Brain pericyte (primary cell): ENCODE measurements at places on chromosomes 7 and 10.

DNA sequence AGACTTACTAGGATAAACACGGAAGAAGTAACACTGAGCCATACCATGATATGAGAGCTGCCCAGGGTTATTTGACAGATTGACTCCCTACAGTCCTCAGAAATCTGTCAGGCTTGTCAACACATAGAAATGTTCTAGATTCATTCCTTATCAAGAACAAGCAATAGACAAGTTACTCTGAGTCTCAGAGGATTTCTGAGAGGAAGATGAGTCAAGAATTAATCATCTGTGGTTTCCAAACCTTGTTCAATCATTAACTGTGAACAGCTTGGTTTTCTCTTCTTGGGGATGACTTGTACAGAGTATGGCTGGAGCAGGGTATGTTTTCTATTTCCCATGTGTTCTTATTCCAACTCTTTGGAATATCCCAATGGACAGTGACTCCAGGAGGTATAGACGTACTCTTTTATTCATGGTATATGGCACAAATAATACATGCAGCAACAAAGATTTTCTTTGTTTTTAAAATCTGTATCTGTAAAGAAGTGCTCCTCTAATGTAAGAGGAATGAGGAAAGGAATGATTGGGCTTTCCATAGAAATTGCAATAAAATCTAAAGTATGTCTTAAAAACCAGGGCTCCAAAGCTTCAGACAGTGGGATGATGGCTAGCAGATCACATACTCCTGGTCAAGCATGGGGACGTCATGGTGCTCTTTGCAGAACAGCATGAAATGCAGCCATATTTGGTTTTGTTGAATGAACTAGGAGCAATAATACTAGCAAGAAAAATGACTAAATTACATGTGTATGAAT is 11.9 kb upstream of the SFR1 start:
- DNase-seq: no peak

DNA sequence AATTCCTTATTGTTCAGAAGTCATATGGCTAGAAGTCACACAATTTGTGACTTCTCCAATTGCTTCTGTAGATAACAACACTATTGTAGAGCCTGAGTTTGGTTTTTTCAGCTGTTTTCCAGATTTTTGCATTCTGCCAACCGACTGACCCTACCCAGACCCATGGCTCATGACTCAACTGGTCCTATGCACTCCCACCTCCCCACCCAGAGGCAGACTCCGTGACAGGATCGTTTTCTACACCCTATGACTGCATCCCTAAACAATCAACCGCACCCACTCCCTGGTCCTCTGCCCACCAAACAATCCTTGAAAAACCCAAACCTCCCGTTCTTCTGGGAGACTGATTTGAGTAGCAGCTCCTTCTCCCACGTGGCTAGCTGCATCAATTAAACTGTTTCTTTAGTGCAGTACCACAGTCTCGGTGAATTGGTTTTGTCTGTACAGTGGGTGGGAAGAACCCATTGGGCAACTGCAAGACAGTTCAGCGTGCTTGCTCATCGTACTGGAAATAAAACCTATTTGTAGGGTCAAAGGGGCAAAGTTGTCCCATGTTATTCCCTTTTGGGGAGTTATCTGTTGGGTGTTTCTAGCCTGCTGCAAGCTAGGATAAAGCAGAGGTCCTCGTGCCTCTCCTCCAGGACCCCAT is 150.3 kb upstream of the FAM20C start:
- no peak for DNase-seq

DNA sequence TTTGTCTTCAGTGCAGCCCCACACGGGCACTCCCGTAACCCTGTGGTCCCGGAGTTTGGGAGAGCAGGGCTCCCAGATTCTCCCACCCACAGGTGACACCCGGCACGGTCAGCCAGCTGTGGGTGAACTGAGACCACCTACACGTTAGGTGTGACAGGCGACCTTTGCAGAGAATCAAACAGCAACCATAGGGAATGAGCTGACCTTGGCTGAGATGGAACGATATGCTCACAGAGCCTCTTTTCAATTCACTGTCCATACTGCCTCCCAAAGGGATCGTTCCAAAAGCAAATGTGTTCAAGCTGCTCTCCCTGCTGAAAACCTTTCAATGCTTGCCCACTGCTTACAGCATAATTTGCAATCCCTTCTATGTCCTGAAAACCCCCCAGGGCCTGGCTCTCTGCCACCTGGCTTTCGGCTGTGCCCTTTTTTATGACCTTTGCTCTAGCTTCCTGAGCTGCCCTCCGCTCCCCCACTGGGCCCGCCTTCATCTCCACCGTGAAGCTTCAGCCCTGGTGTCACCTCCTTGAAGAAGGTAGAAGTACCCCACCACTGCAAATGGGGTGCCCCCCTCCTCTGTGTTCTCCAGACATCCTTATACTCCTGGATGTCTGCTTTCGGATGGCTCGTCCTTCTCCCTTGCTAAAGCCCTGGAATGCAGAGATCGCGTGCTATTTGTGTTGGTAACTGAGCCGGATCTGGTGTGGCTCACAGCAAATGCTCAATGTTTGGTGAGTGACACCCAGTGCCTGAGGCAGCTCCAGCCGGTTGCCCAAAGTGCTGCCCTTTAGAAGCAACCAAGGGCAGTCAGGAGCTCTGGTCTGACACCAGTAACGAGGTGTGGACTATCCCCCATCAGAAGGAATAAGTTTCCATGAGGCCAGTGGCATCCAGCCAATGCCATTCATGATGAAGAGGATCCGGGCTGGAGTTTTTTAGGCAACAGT is 90.4 kb downstream of the KIAA1549 start:
- no peak for DNase-seq

DNA sequence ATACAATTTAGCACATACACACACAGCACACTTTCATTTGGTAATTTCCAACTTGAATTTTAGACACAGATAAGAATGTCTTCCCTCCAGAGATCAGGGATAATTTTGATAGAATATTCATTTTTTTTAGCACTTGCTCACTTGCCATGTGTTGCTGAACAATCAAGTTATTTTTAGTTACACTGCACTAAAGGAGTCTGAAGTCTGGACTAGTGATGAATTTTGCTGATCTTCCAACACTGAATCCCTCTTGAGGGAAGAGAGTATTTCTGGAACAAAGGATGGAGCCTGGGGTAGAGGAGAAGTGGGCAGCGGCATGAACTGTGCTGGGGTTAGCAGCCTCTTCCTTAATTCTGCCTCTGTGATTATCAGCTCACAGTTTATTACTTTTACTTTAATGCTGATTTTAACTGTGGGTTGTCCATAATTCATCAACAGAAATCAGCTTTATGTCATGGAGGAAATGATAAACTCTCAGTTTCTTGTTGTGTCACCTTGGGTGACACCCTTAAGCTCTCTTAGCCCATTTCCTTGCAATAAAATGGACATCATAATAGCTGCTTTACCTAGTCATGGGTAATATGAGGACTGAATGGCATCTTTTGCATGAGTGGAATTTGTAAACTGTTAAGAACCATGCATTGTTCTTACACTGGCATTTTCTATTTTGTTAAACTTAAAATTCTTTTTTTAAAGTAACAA is 32.1 kb downstream of the SGPL1 start:
- DNase-seq: no peak

DNA sequence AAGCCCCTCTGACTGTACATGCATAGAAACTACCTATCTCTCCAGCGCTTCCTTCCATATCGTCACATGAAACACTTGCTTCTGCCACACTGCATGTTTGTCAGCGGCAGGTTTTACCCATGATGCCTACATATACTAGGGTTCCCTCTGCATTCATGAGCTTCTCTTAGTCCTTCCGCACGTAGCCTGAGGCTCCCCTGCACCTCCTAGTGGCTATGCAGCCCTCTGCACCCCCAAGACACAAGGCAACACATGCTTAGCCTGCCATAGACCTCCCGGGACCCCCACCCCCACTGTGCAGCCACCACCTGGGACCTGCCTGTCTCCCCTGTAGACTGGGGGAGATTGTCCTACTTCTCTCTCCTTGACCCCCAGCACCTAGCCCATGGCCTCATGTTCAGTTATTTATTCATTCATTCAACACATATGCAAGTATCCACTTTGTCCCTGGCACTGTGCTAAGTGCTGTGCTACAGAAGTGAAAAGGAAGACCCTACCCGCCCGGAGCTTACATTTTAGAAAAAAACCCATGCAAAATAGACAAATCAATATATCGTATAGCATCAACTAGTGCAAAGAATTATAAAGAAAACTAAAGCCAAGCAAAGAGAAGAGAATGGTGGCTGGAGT is 23.5 kb downstream of the TMEM273 start:
- DNase-seq: no peak
